ENCODE measurements at places on chromosomes 7 and 10.

GRCh38 chr10:113720386-113720785, 31.1 kb upstream of the PLEKHS1 start:
- H3K27ac ChIP-seq = no peak overlapping the region
- DNase-seq = no peak
- no peaks in the 10 kb centered on the region for H3K27me3 ChIP-seq

DNA sequence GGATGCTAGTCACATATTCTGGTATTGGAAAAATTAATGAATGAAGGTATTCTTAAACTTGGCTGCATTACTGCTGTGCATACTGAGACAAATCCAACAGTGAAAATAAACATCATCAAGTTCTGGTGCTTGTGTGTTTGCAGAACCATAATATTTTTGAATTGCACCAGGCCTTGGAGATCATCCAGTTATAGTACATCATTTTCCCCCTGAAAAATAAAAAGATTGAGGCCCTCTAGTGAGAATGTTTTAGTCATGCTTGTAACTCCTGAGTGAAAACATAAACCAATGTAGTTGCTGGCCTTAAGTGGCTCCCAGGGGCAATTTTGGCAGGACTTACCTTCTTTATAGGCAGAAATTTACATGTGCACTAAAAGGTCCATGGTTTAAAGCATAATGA, 218.8 kb upstream of the TMEM229A start:
- DNase-seq = no peak
- H3K4me3 ChIP-seq = no peak overlapping the region
- no peaks in the 10 kb centered on the region for H3K27me3 ChIP-seq
- H3K36me3 ChIP-seq = no peaks in the 10 kb centered on the region
- H3K4me1 ChIP-seq = no peaks in the 10 kb centered on the region
- H3K27ac ChIP-seq = no peak overlapping the region

DNA sequence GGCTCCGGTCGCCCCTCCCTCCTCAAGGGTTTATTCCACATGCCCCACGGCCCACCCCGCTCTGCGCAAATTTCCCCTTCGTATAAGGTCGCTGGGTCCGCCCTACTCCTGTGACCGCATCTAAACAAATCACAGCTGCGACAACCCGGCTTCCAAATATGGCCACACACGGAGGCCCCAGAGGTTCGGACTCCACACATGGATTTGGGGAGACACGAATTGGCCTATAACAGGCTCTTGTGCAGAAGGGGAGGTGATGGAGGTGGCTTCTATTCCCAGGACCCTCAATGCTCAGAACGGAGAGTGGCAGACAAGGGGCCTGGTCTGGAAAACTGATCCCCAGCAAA, 90.1 kb downstream of the FOXL3 start:
- no peaks in the 10 kb centered on the region for H3K27me3 ChIP-seq
- H3K36me3 ChIP-seq = no peaks in the 10 kb centered on the region
- no peak for DNase-seq
- H3K27ac ChIP-seq = no peak overlapping the region
- H3K4me3 ChIP-seq = no peak overlapping the region

DNA sequence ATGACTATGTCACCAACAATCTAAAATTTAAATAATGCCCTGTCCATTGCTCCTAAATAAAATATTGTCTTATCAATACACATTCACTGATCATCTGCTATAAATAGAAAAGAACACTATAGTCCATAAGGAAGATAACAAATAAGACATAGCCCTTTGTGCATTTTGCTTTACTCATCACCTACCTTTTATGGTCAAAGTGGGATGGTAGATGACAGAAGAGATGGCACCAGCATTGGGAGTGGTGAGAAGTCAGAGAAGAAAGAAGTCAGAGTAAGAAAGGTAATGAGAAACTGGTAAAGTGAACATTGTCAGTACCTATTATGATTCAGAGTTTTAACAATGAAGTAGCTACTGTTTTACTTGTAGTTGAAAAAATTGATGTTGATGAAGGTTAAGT, 31.1 kb downstream of the SEMA3E start:
- no peaks in the 10 kb centered on the region for H3K4me1 ChIP-seq
- H3K4me3 ChIP-seq = no peak overlapping the region
- H3K36me3 ChIP-seq = no peaks in the 10 kb centered on the region
- no peak for DNase-seq
- H3K27ac ChIP-seq = no peak overlapping the region

DNA sequence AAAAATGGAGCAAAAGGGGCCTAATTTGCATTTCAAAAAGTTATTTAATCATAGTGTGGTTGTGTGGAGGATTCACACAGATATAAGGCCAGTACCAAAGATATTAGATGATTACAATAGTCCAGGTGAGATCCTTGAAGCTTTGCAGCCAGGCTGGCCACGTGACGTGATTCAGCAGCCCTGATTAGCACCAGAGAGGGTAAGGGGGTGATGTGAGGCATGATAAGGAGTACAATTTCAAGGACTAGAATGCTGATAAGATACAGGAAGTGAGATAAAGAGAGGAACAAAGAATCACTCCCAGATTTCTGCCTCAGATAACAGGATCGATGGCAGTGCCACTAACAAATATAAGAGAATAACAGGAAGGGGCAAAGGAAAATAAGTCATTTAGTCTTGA, 108.4 kb upstream of the PALS2 start:
- no peak overlapping the region for H3K4me3 ChIP-seq
- H3K36me3 ChIP-seq = no peaks in the 10 kb centered on the region
- DNase-seq = no peak

GRCh38 chr7:140458916-140459315, 20.4 kb downstream of the MKRN1 start:
- DNase-seq = no peak
- H3K27ac ChIP-seq = no peak overlapping the region
- no peak overlapping the region for H3K4me3 ChIP-seq
- peaks cover 21% of the 10 kb centered on the region for H3K36me3 ChIP-seq
- H3K27me3 ChIP-seq = no peaks in the 10 kb centered on the region

DNA sequence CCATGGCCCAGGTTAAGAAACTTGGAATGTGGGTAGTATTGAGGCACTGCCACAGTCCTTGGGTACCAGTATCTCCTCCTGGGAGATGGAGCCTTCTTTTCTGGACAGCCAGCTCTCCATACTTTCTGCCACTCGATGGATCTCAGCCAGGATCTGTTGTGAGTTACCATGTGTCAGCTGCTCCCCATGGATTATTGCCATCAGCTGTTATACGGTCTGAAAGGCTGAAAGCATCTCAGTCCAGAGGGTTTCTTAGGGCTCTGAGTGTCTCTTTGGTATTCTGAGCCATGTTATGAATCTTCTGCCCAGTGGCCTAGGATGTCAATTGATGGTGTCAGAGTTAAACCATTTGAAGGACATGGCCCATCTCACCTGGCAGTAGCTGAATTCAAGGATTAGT, 197.5 kb downstream of the C7orf25 start:
- H3K27me3 ChIP-seq = no peaks in the 10 kb centered on the region
- H3K27ac ChIP-seq = no peak overlapping the region
- DNase-seq = no peak
- H3K4me1 ChIP-seq = no peaks in the 10 kb centered on the region
- no peaks in the 10 kb centered on the region for H3K36me3 ChIP-seq
- no peak overlapping the region for H3K4me3 ChIP-seq

DNA sequence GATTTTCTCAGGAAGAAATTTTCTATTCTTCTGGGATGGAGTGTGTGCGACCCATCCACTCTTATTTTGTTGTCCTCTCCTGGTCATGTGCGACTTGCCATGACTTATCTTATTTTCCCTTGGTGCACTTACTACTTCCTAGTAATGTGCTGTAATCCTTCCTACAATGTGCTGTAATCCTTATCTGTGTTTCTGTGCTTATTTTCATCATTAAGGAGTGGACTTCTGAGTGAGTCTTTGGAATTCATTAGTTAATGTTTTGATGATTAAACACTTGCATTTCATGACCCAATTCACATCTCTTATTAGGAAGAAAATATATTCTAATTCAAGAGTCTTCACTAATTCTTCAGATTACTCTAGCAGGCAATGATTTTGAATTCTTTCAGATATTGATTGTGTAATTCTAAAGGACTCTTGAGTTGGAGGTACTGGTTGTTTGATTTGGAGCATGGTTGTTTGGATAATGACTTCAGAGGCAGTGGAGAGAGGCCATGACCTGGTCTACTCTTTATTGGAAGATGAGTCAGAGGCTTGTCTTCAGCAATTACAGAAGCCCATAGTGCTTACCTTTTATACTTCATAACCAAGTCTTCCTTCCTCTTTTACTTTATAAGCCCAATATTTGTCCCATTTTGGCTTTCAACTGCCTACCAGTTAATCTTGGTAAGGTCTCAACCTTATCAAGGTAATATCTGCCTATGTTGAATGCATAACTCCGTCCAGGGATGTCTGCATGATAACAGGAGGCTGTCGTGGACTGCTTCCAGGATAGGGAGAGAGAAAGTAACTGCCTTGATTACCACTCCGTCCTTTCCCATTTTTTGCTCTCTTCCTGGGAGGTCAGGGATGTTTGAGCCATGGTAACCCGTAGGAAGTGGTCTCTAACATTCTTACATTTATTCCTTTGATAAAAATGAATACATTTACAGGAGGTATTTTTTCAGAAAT, 278.3 kb upstream of the SP8 start:
- H3K4me3 ChIP-seq = no peak overlapping the region
- H3K36me3 ChIP-seq = no peaks in the 10 kb centered on the region
- DNase-seq = no peak
- no peaks in the 10 kb centered on the region for H3K4me1 ChIP-seq

- peak within 1 kb of the TSS; percentile 82 for H3K27ac ChIP-seq
- H3K36me3 ChIP-seq = no peaks in the 10 kb centered on the region
- peak; percentile 91 for DNase-seq
- H3K4me1 ChIP-seq = peaks cover 3% of the 10 kb centered on the region
Observed at GRCh38 chr10:50739618-50740292, at the start of gene ASAH2B. TSS of gene ASAH2B (plus strand) at chr10:50739936. CDS start at chr10:50745131, 5,195 bp downstream.

DNA sequence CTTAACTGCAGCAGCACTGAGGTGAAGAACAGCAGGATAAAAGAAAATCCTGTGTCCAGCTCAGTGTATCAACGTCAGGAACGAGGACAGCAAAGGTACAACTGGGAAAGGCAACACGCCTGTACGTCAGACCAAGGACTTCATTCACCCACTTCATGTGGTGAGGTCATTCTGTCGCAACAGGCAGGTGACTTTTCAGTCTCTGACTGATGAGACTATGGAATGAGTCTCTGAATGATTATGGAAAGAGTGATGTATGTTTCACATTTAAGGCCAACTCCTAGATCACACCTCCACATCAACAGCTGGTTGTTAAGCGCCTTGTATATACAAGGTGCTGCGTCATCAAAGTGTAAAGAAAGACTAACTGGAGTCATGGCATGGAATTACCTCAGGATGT, 297.6 kb upstream of the SP8 start:
- DNase-seq = no peak
- no peak overlapping the region for H3K27ac ChIP-seq
- H3K36me3 ChIP-seq = no peaks in the 10 kb centered on the region
- no peak overlapping the region for H3K4me3 ChIP-seq

GRCh38 chr10:27134371-27134770, 19.8 kb downstream of the YME1L1 start:
- no peaks in the 10 kb centered on the region for H3K27me3 ChIP-seq
- H3K4me1 ChIP-seq = no peaks in the 10 kb centered on the region
- H3K36me3 ChIP-seq = peaks cover 8% of the 10 kb centered on the region
- no peak overlapping the region for H3K4me3 ChIP-seq
- H3K27ac ChIP-seq = no peak overlapping the region

GRCh38 chr7:98175260-98175940, 35.8 kb upstream of the BHLHA15 start:
- DNase-seq = no peak
- no peaks in the 10 kb centered on the region for H3K4me1 ChIP-seq
- H3K27me3 ChIP-seq = no peaks in the 10 kb centered on the region
- H3K27ac ChIP-seq = no peak overlapping the region
- H3K36me3 ChIP-seq = peaks cover 12% of the 10 kb centered on the region

DNA sequence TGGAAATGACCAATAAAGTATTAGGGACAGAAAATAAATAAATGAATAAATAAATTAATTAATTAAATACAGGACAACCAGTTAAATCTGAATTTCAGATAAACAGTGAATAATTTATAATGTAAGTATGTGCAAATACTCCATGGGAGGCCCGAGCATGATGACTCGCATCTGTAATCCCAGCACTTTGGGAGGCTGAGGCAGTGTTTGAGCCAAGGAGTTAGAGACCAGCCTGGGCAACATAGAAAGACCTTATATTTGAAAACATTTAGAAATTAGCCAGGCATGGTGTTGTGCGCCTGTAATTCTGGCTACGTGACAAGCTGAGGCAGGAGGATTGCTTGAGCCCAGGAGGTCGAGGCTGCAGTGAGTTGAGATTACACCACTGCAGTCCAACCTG, 123.7 kb downstream of the CUL2 start:
- H3K27ac ChIP-seq = no peak overlapping the region
- H3K4me1 ChIP-seq = no peaks in the 10 kb centered on the region
- H3K4me3 ChIP-seq = no peak overlapping the region
- no peaks in the 10 kb centered on the region for H3K36me3 ChIP-seq

DNA sequence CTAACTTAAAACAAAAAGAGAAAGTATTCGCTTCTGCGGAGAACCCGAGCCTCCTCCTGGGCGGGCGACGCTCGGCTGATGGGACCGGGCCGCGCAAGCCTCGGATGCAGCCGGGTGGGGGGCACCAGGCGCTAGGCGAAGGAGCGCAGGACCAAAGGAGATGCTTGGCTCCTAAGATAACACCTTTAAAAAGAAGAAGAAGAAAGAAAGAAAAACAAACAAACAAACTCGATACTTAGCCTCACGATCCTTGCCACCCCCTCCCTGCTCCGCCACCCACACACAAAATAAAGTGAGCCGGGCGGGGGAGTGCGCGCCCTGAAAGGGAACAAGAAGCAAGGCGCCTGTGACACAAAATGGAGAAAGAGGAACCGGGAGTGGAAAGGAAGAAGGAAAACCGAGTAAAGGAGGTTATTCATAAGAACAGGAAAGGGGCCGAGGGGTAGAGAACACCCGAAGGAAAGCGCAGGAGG, 34.0 kb upstream of the EBLN1 start:
- no peaks in the 10 kb centered on the region for H3K4me1 ChIP-seq
- no peaks in the 10 kb centered on the region for H3K36me3 ChIP-seq
- H3K27ac ChIP-seq = peak overlapping the region; percentile 91
- H3K4me3 ChIP-seq = peak overlapping the region; percentile 75
- H3K27me3 ChIP-seq = peaks cover 7% of the 10 kb centered on the region

GRCh38 chr7:47649919-47650318, 68.0 kb upstream of the TNS3 start:
- no peak overlapping the region for H3K4me3 ChIP-seq
- no peak for DNase-seq
- no peaks in the 10 kb centered on the region for H3K4me1 ChIP-seq

- DNase-seq = no peak
- no peak overlapping the region for H3K4me3 ChIP-seq
- H3K4me1 ChIP-seq = peaks cover 22% of the 10 kb centered on the region
- no peaks in the 10 kb centered on the region for H3K36me3 ChIP-seq
- H3K27me3 ChIP-seq = no peaks in the 10 kb centered on the region
- peak overlapping the region; percentile 40 for H3K27ac ChIP-seq
Observed at GRCh38 chr10:69334302-69335062, 56.2 kb downstream of the HK1 start.

GRCh38 chr7:134443396-134444070, 15.4 kb downstream of the AKR1B1 start:
- H3K27me3 ChIP-seq = no peaks in the 10 kb centered on the region
- no peak for DNase-seq
- no peak overlapping the region for H3K27ac ChIP-seq
- H3K4me1 ChIP-seq = no peaks in the 10 kb centered on the region
- no peaks in the 10 kb centered on the region for H3K36me3 ChIP-seq

- no peaks in the 10 kb centered on the region for H3K27me3 ChIP-seq
- peak within 1 kb of the TSS; percentile 86 for H3K27ac ChIP-seq
- peak; percentile 93 for DNase-seq
- no peaks in the 10 kb centered on the region for H3K36me3 ChIP-seq
- peaks cover 12% of the 10 kb centered on the region for H3K4me1 ChIP-seq
- peak within 1 kb of the TSS; percentile 73 for H3K4me3 ChIP-seq
Observed at GRCh38 chr10:97334370-97335175, at the start of gene FRAT2. TSS of gene FRAT2 (minus strand) at chr10:97334729. CDS start at chr10:97334572, 157 bp downstream.

GRCh38 chr7:77235276-77235675, 35.7 kb upstream of the FGL2 start:
- no peaks in the 10 kb centered on the region for H3K36me3 ChIP-seq
- H3K27me3 ChIP-seq = no peaks in the 10 kb centered on the region
- no peaks in the 10 kb centered on the region for H3K4me1 ChIP-seq
- no peak overlapping the region for H3K4me3 ChIP-seq
- DNase-seq = no peak

All from colonic mucosa (tissue), 4 donors.